GM12892 (cell line): ENCODE measurements at places on chromosomes 6 and 20.

DNA sequence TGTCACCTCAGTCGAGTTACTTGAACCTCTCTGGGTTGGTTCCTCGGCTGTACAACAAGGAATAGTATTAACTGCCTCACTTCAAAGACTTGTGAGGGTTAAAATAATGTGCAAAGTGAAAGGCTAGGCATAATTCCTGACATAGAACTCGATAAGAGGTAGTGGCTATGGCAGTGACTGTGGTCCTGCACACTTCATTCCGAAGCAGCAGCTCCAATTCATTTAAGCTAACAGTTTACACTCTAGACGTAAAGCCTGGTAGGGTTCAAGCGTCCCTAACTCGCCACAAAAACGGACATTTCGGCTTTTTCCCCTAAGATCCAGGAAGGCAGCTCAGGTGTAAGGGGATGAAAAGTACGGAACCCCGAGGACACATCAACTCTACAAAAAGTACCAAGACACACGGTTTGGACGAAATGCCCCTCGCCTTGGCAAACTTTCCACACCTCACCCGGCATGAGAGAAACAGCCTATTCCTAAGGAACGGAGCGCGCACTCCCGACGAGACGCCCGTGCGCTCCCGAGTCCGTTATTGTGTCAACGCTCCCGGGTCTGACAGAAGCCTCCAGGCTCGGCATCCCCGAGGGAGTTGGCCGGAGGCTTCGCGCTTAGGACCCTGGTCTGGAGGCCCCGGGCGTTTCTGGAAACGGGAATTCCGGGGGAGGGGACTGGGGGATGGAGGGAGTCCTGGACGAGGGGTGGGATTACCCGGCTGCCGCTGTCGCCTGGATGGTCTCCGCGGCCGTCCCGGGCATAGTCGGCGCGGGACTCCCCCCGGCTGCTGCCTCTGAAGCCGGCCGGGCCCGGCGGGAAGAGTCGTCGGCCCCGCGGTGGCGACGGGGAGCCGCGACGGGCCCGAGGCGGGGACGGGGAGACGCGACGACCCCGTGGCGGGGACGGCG lies 937 bp downstream of the ZNF318 start:
- DNase-seq, result no peak

DNA sequence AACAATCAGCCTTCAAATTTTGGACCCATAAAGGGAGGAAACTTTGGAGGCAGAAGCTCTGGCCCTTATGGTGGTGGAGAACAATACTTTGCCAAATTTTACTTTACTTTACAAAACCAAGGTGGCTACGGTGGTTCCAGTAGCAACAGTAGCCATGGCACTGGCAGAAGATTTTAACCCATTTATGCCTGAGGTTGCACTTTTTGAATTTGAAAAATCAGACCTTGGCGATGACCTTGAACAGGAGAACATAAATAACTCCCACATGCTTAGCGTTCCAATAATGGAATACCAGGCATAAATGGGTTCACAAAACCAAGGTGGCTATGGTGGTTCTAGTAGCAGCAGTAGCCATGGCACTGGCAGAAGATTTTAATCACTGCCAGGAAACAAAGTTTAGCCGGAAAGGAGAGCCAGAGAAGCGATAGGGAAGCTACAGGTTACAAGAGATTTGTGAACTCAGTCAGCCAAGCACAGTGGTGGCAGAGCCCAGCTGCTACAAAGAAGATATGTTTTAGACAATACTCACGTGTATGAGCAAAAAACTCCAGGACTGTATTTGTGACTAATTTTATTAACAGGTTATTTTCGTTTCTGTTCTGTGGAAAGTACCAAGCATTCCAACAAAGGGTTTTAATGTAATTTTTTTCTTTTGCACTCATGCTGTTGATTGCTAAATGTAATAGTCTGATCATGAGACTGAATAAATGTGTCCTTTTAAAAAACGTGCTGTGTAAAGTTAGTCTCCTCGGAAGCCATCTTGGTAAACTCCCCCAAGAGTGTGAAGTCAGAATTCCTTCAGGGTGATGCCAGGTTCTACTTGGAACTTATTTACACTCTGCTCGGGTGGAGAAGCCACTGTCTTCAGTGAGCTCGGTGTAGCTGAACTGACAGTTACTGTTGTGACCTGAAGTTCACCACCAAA lies 6.7 kb downstream of the SFT2D1 start:
- no peak for DNase-seq

DNA sequence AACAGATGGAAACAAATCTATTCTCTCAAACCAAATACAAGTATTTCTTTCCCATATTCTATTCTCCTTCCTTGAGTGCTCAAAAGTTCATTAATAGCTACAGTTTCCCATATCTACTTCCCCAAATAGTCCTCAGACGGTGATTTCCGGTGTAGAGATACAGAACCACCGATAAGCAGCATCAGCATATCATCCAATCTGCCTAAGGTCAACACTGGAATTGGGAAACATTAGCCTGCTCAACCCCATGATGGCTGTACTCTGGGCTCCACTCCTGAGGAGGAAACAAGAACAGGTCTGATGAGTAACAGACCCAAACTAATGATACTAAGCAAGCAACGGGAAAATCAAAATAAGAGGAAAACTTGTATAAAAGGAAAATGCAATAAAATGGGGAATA lies 115.6 kb downstream of the EPB41L2 start:
- DNase-seq, result no peak

- no peak for DNase-seq
These were observed 80.7 kb downstream of the ANKS1A start for GRCh38 chr6:34969662-34970265.

GRCh38 chr6:140879946-140880345 lies 1252.8 kb upstream of the GJE1 start:
- no peak for DNase-seq

DNA sequence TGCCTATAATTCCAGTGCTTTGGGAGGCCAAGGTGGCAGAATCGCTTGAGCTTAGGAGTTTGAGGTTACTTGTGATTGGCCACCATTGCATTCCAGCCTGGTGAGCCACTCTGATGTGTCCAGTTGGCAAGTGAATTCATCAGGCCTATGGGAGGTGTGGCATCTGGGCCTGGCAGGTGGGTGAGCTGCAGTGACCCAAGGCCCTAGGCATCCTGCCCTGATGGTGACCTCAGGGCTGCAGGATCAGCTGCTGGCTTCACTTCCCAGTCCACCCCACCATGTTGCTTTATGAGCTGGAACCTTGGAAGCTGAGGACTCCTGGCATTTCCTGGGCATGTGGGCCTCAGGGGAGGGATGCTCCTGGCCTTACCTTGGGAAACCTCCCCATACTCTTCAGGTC lies 20.5 kb downstream of the RSPH9 start:
- DNase-seq, result no peak

GRCh38 chr6:48990739-48991138 lies 472.3 kb downstream of the MMUT start:
- no peak for DNase-seq

DNA sequence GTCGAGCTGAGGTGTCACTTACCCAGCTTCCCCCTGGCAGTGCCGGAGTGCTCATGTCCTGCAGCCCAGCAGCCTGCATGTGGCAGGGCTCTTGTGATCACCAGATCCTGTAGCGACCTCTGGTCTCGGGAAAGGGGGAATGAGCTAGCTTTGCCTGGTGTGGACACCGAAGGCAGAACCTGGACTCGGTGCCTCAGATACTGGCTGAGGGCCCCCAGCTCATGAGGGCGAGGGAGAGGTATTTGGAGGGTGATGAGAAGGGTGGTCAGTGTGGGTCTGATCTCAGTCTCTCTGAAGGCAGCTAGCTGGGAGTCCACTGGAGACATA lies 26.3 kb downstream of the SUN5 start:
- no peak for DNase-seq

DNA sequence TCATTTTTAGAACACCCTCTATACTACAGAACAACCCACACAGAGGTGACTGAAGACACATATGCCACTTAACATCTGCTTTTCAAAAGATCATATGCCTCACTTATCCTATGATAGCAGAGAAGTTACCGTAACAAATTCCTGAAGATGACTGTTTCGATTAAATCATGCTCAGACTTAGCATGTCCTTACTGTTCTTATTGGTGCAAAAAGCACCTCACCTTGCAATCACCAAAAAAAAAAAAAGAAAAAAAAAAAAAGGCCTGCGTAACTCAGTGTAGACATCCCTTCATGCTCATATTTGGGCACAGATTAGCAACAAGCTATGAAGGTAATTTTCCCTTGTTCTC lies 17.7 kb upstream of the DST start:
- no peak for DNase-seq

DNA sequence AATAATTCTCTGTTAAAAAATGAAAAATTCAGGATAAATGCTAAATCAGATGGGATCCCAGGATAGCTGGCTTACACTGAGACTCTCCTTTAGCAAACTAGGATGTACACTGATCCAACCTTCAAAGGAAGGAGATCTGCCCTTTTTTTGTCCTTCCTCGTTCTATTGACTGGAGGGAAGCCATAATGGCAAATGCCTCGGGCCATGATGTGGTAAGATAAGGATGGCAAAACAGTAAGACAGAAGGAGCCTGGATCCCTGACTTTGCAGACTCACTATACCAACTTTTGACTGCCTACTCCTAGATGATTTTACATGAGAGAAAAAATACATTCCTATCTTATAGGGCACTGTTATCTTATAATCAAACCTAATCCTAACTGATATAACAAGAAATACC lies 156.9 kb upstream of the BEND3 start:
- DNase-seq, result no peak

- peak; percentile 63 for DNase-seq
These were observed 2.1 kb downstream of the SALL4 start for GRCh38 chr20:51800060-51800871.
